ENCODE measurements at places on chromosomes 7 and 10. TPM values are rescaled to one million over a fixed set of nuclear protein-coding genes. Genes with fewer than 3 reads are reported as not detected.

DNA sequence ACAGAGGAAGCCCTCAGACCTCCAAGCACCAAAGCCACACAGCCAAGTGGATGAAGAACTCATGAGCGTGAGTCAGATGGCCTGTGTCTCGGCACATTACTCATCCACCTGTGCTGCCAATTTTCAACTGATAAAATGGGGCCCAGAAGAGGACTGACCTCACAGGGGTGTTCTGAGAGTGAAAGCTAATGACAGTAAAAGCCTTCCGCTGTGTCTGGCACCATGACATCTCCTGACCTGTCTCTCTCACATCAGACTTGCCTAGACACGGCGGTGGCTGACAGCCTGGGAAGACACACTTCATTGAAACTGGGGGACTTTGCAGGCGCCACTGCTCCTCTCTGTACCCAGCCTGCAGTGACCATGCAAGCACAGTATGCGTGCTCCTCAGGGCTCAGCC lies 8.3 kb upstream of the SLC18A3 start:
- DNase-seq, result peak; percentile 86

- DNase-seq, result no peak
Observed at GRCh38 chr7:22664988-22665798, 61.8 kb upstream of the IL6 start.

IL6 gene
- total RNA-seq, result 37.4 TPM

FEZF1 gene
- not detected for total RNA-seq

DRGX gene
- under 0.01 TPM for total RNA-seq

TMEM139 gene
- total RNA-seq, result not detected
